ENCODE measurements at places on chromosomes 16 and 17. TPM values are rescaled to one million over a fixed set of nuclear protein-coding genes. Genes with fewer than 3 reads are reported as not detected.

DNA sequence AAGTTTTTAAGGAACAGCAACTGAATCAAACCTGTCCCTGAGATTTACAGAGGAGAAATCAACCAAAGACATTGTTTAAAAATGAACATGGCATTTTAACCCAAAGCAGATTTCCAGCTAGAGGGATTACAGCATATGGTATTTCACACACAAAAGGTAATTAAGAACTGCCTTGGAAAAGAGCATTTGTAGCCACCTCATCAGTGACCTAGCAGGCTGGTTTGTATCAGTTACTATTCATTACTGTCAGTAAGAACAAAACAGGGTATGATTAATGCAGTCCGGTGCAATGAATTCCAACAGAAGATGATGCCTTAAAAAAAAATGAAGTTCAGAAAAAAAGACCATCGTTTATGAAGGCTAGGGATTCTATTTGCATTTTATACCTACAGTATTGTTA is 219.9 kb downstream of the CHD9NB start:
- no peak for DNase-seq
- H3K4me1 ChIP-seq = no peaks in the 10 kb centered on the region
- no peaks in the 10 kb centered on the region for H3K36me3 ChIP-seq
- H3K27me3 ChIP-seq = no peaks in the 10 kb centered on the region
- no peak overlapping the region for H3K27ac ChIP-seq

GRCh38 chr16:80023865-80024264 is 423.3 kb upstream of the MAF start:
- no peak overlapping the region for H3K27ac ChIP-seq
- H3K36me3 ChIP-seq = no peaks in the 10 kb centered on the region
- H3K27me3 ChIP-seq = peaks cover 4% of the 10 kb centered on the region
- H3K4me1 ChIP-seq = peaks cover 12% of the 10 kb centered on the region
- DNase-seq = no peak

The ARHGAP44 gene
- total RNA-seq = not detected

- DNase-seq = peak; percentile 36
- H3K27me3 ChIP-seq = peaks cover 10% of the 10 kb centered on the region
- no peak overlapping the region for H3K27ac ChIP-seq
- peaks cover 24% of the 10 kb centered on the region for H3K4me1 ChIP-seq
These were observed 578 bp downstream of the PGAP6 start for GRCh38 chr16:381012-381788.

DNA sequence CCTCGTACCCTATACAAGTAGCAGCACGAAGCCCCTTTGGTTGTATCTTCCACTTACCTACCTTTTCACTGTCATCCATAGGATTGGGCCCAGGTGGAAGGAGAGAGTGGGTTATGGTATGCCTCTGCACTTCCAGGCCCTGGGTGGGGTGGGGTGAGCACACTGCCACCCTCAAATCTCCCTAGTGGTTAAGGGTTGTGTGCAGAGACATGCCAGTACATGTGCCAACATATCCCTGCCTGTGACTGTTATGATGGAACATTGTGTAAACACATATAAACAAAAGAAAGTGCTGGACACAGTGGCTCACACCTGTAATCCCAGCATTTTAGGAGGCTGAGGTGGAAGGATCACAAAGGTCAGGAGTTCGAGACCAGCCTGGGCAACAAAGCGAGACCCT is 11.1 kb downstream of the HROB start:
- no peak overlapping the region for H3K27ac ChIP-seq
- no peak overlapping the region for H3K4me3 ChIP-seq
- H3K36me3 ChIP-seq = peaks cover 58% of the 10 kb centered on the region
- DNase-seq = no peak

DNA sequence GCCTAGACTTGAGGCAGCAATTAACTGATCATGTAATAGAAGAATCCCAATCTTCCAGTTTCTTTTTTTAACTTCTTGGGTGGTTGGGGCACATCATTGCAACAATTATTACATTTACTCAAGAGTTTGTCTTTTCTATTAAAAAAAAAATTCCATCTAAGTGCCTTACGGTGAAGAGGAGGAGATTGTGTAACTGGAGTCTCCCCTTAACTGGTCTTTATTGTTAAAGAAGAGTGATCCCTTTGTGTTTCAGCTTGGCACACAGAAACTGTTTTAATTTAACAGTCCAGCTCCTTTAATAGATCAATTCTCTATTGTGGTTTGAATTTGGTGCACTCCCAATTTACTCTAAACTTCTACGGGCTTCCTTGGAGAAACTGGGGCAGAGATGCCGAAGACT is 75.2 kb downstream of the FTO start:
- no peaks in the 10 kb centered on the region for H3K36me3 ChIP-seq
- no peak overlapping the region for H3K27ac ChIP-seq
- no peak overlapping the region for H3K4me3 ChIP-seq
- H3K4me1 ChIP-seq = peaks cover 10% of the 10 kb centered on the region
- DNase-seq = no peak

GRCh38 chr16:56202036-56202435 is 10.7 kb downstream of the GNAO1 start:
- peaks cover 17% of the 10 kb centered on the region for H3K27me3 ChIP-seq
- no peaks in the 10 kb centered on the region for H3K4me1 ChIP-seq
- DNase-seq = no peak
- H3K36me3 ChIP-seq = no peaks in the 10 kb centered on the region

GRCh38 chr16:89863741-89864526 is 9.5 kb upstream of the TCF25 start:
- H3K4me1 ChIP-seq = peaks cover 34% of the 10 kb centered on the region
- H3K4me3 ChIP-seq = peak overlapping the region; percentile 53
- H3K27me3 ChIP-seq = no peaks in the 10 kb centered on the region
- peak overlapping the region; percentile 91 for H3K27ac ChIP-seq
- H3K36me3 ChIP-seq = peaks cover 11% of the 10 kb centered on the region
- DNase-seq = peak; percentile 60

The MRC2 gene
- 6.2 TPM for total RNA-seq

The CD7 gene
- 140 TPM for total RNA-seq

DNA sequence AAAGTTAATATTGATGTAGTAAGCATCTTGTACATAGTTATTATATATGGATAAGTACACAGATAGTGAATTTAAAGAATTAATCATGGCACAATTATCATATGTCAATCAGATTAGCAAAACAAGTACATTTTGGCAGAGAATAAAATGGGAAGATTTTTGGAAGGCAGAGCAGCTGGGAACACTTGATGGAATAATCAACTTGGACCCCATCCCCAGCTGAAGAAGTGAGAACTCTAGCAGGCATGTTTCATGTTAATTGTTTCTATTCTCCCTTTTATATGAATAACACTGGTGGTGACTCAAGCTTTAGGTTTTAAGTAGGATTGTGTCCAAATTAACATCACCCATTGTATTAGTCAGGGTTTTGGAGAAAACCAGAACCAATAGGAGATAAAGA is 198.7 kb downstream of the KCNJ2 start:
- no peaks in the 10 kb centered on the region for H3K27me3 ChIP-seq
- no peaks in the 10 kb centered on the region for H3K4me1 ChIP-seq
- no peak for DNase-seq

- no peak overlapping the region for H3K27ac ChIP-seq
- H3K27me3 ChIP-seq = peaks cover 3% of the 10 kb centered on the region
- H3K4me1 ChIP-seq = peaks cover 59% of the 10 kb centered on the region
- H3K36me3 ChIP-seq = peaks cover 2% of the 10 kb centered on the region
- no peak overlapping the region for H3K4me3 ChIP-seq
These were observed 22.4 kb downstream of the SOCS3 start for GRCh38 chr17:78337244-78338109.

GRCh38 chr17:49488612-49489011 is 6.5 kb upstream of the NGFR start:
- peaks cover 66% of the 10 kb centered on the region for H3K27me3 ChIP-seq
- no peaks in the 10 kb centered on the region for H3K36me3 ChIP-seq
- DNase-seq = no peak
- H3K4me1 ChIP-seq = no peaks in the 10 kb centered on the region
- no peak overlapping the region for H3K27ac ChIP-seq

The TRPV3 gene
- 0.13 TPM for total RNA-seq

GRCh38 chr17:73706858-73707257 is 62.6 kb upstream of the SDK2 start:
- H3K27ac ChIP-seq = no peak overlapping the region
- H3K27me3 ChIP-seq = peaks cover 13% of the 10 kb centered on the region
- H3K4me1 ChIP-seq = peaks cover 9% of the 10 kb centered on the region

GRCh38 chr16:20073203-20074098 is at the start of gene GPR139:
TSS of gene GPR139 (minus strand) at chr16:20073890. CDS start at chr16:20073616, 274 bp downstream.
- H3K27ac ChIP-seq = no peak within 1 kb of the TSS
- no peak for DNase-seq
- H3K27me3 ChIP-seq = peaks cover 16% of the 10 kb centered on the region
- H3K4me1 ChIP-seq = no peaks in the 10 kb centered on the region

- H3K36me3 ChIP-seq = no peaks in the 10 kb centered on the region
- H3K27me3 ChIP-seq = peaks cover 9% of the 10 kb centered on the region
- no peak overlapping the region for H3K4me3 ChIP-seq
These were observed 42.0 kb downstream of the SOCS3 start for GRCh38 chr17:78317794-78318400.

The ANKRD40CL gene
- not detected for total RNA-seq

The KIF19 gene
- total RNA-seq = 3.5 TPM

DNA sequence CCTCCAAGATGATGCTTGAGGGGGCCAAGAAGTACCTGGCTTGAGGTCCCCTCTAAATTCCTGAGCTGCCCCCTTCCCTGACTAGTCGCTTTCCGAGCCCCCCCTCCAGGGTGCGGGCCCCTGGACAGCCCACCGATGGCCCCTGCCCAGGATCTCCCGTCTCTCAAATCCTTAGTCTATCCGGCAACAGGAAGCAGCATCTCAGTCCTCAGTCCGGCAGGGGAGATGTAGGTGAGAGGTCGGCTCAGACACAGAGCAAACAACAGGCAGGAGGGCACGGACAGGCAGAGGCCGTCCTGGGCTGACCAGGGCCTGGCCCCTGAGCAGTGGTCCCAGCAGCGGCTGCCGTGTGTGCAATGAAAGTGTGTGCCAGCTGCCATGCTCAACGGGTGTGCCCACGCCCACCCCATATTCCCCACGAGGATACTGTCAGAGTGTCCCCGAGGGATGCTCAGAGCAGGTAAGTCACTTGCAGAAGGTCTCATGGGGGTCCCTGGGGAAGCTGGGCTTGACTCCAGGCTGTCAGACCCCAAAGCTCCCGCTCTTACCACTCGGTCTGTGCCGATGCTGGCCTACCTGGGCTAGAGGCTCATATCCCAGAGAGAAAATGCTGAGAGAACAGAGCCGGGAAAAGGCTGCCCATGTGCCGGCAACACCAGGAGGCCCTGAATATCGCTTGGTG is 7.2 kb downstream of the SLC43A2 start:
- H3K27ac ChIP-seq = no peak overlapping the region
- peaks cover 5% of the 10 kb centered on the region for H3K4me1 ChIP-seq
- no peak for DNase-seq
- H3K36me3 ChIP-seq = no peaks in the 10 kb centered on the region
- no peak overlapping the region for H3K4me3 ChIP-seq

- DNase-seq = peak; percentile 63
- peaks cover 43% of the 10 kb centered on the region for H3K4me1 ChIP-seq
- peaks cover 46% of the 10 kb centered on the region for H3K27me3 ChIP-seq
These were observed 70.8 kb upstream of the TNRC6C start for GRCh38 chr17:77887464-77888241.

The PPP4C gene
- total RNA-seq = 146 TPM

- H3K4me1 ChIP-seq = no peaks in the 10 kb centered on the region
- no peaks in the 10 kb centered on the region for H3K27me3 ChIP-seq
- no peak overlapping the region for H3K4me3 ChIP-seq
- no peaks in the 10 kb centered on the region for H3K36me3 ChIP-seq
These were observed 295.1 kb upstream of the RBFOX1 start for GRCh38 chr16:7037495-7037894.

DNA sequence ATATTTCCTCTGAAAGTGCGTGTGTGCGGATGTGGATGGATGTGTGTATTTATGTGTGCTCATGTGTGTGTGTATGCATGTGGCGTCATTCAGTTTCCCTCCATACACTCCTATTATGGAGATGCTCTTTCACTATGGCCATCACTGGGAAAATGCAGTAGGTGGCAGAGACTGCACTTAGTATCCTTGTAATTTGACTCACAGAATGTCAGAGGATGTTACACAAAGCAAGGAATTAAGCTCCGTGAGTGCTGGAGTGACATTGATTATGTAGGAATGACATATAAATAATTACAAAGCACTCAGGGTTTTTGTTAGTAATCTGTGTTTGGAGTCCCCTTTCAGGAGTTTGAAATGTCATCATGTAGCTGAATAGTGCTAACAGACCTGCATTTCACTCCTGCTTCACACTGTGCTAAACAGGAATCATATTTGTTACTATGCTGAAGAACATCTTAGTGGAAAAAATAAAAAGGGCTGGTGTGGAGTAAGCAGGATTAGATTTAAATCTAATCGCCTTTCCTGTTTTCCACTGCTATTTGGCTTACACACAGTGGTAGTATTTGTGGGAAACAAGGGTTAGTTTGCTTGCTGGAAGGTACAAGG is 59.6 kb downstream of the HS3ST4 start:
- no peaks in the 10 kb centered on the region for H3K4me1 ChIP-seq
- H3K4me3 ChIP-seq = no peak overlapping the region
- no peaks in the 10 kb centered on the region for H3K36me3 ChIP-seq
- no peak overlapping the region for H3K27ac ChIP-seq
- no peak for DNase-seq

GRCh38 chr17:9371019-9371418 is 204.6 kb downstream of the STX8 start:
- no peaks in the 10 kb centered on the region for H3K27me3 ChIP-seq
- H3K36me3 ChIP-seq = peaks cover 4% of the 10 kb centered on the region
- no peak for DNase-seq
- no peak overlapping the region for H3K27ac ChIP-seq
- H3K4me3 ChIP-seq = no peak overlapping the region

The KRTAP4-4 gene
- not detected for total RNA-seq

DNA sequence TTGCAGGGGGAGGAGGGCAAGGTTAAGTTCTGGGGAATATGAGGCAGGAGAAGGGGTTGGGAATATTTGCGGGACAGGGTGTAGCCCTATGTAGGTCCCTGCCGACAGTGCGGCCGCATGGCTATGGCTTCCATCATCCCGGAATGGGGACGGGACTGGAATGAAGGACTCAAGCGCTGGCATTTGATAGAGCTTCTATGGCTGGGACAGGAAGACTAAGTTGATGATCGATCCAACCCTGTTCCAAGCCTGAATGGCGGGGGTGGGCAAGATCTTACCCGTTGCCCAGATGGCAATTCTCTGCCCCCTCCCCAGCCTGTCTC is 47.1 kb downstream of the SRCIN1 start:
- no peaks in the 10 kb centered on the region for H3K36me3 ChIP-seq
- peaks cover 30% of the 10 kb centered on the region for H3K4me1 ChIP-seq
- DNase-seq = no peak

The ALOX12B gene
- total RNA-seq = 0.20 TPM

The PPP1R27 gene
- not detected for total RNA-seq

GRCh38 chr16:83733301-83733700 is 74.5 kb upstream of the HSBP1 start:
- H3K4me1 ChIP-seq = no peaks in the 10 kb centered on the region
- H3K4me3 ChIP-seq = no peak overlapping the region
- H3K36me3 ChIP-seq = no peaks in the 10 kb centered on the region

GRCh38 chr17:77889866-77890760 is 68.4 kb upstream of the TNRC6C start:
- no peaks in the 10 kb centered on the region for H3K36me3 ChIP-seq
- H3K27me3 ChIP-seq = peaks cover 46% of the 10 kb centered on the region
- no peak for DNase-seq
- H3K4me1 ChIP-seq = peaks cover 27% of the 10 kb centered on the region
